SK-N-DZ (cell line): ENCODE measurements at places on chromosomes 4 and X.

- no peak for DNase-seq
Measured at GRCh38 chr4:8589823-8590545, 2.6 kb upstream of the CPZ start.

DNA sequence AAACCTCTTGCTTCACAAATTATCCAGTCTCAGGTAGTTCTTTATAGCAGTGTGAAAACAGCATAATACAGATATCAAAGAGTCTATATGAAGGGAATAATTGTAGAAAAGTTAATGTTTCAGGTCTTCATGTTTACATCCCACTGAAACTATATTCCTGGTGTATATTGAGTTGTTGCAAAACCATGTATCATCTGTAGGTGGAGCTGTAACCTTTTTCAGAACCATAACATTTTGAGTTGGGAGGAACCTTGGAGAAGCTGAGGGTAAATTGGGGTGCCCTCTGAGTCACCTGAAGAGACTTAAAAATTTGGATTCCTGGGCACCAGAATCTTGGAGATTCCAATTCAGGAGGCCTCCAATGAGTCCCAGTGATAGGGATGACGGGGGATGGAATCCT, 51.9 kb upstream of the TAPT1 start:
- DNase-seq: no peak

DNA sequence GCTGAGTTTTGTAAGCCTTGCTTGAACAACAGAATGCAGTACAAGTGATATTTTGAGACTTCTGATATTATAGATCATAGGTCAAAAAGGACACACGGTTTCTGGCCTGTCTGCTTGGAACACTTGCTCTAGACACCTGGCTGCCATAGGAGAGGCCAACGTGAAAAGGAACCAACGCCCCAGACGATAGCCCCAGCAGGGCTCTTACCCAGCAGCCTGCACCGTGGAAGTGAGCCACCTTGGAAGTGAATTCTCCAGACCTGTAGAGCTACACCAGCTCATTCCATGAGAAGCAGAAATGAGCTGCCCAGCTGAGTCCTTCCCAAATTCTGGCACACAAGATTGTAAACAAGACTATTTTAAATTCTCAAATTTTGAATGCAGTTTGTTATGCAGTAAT, 323.1 kb downstream of the FBXO8 start:
- no peak for DNase-seq

GRCh38 chr4:69714086-69714485, 46.3 kb downstream of the SULT1B1 start:
- no peak for DNase-seq

DNA sequence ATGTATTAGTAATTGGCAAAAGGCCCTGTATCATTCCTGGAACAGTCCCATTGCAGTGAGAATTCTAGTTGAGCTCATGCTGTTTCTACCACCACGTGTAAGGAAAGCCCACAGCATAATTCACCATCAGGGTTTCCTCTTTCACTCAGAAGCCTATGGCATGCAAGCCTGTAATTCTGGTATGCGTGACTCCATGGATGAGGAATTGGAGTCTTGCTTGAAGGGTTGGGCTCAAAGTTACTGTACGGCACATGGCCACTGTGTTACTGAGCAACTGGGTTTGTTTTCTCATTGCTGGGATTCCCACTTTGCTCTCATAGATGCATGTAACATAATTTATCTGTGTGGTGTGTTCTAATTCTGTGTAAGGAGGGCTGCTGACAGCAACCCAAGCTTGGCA, 132.3 kb upstream of the NR3C2 start:
- DNase-seq: no peak

DNA sequence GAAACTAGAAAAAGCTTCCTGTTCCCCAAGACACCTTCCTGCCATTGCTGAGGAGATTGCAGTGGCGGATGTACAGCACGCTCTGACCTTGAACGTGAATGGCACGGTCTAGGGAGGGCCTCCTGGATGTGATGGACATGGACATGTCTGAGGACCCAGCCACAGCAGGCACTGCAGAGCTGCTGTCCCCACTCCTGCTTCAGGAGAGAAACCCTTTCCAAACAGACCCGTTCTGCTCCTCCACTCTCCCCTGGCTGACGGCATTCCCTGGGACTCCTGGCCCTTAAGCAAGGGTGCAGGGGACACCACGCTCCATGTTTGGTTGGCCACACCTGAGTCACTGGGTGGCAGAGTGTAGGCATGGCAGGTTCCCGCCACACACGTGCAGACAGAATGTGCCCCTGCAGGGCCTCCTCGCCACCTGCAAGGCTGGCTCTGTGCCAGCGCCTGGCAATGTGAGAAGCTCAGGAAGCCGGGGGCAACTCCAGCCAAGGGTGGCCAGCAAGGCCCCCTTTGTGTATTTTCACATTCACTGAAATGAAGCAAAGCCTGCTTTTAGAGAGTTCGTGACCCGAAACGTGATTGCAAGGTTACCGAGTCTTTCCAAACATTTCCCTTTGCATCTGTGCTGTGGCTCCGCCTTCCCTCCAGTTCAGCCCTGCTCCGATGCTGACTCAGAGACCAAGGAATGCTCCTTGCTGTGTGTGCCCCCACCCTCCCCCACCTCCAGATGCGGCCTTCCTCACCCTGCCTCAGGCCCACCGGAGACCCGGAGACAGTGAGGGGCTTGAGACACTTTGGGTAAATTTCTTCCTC, 46.1 kb downstream of the HTRA3 start:
- DNase-seq: no peak
